C1 segment of cervical spinal cord (tissue), 14 donors: ENCODE measurements at places on chromosomes 12 and 14.

- no peak for DNase-seq
Measured at GRCh38 chr14:105223260-105223659, 25.1 kb upstream of the BTBD6 start.

DNA sequence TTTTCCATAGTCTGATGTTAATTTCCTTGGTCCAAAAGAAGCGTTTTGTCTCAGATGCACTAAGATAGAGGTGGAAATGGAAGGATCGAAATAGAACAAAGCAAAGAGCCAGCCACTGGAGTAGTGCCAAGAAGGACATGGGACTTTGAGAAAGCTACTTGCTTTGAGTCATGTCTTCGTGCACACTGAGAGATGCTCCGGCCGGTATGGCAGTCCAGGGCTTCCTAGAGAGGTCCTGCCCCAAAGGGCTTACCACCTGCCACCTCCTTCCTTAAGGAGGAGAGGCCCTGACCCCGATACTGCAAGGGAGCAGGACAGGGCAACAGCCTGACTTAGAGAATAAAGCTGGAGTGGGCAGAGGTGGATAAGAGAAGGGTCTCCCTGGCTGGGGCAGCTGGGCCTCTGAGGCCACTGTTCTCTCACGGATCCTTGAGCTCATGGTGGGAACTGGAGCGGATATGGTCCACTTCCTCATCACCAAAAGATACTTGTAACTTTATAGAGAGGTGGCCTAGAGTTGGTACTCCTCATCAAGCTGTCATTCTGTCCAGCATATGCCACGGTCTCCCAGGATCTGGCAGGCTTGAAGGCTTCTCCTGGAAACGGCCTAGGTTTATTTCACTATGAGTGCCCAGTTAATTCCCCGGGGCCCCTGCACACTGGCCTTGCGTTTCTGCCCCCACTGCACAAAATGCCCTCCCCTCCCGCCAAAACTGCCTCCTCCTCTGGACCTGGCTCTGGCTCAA, 57.4 kb downstream of the FOXN3 start:
- DNase-seq, result no peak

GRCh38 chr14:85112762-85113161, 417.2 kb upstream of the FLRT2 start:
- no peak for DNase-seq

DNA sequence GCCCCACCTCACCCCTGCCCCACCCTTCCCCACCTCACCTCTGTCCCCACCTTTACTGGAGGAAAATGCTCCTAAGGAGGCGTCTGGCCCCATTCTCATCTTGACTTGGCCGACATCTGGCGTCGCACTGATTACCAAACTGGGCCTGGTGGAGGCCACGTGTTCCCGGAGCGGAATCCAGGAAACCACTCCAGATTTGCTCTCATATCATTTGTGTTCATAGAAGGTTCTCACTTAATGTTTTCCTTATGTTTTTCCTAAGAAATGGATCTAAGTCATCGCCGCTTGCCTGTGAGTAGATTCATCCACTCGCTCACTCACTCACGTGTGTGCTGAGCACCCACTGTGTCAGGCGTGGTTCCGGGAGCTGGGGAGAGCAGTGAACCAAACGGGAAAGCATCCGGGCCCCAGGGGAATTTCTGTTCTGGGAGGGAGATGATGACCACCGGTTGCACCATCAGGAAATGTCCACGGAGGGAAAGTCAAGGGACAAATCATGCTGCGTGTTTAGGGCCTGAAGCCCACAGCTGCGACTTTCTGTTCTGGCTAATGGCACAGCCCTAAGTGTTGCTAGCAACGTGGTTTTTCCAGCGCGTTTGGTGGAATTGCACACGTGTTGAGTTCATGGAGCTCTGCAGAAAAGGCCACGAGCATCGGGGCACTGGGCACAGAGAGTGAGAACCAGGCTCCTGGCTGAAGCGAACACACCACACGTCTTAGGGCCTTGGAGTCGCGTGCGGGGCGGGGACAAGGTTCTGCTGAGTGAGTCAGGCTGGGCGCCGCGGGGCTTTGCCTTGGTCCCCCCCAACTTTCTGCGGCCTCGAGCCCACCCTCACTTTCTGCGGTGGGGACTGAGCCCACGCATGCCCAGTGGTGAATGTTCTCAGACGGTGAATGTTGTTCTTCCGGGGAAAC, 57.7 kb downstream of the ADGRD1 start:
- DNase-seq, result no peak

GRCh38 chr14:29311983-29312382, 545.4 kb downstream of the FOXG1 start:
- DNase-seq, result no peak

- peak; percentile 19 for DNase-seq
Measured at GRCh38 chr14:91888641-91889476, 21.5 kb upstream of the TC2N start.

DNA sequence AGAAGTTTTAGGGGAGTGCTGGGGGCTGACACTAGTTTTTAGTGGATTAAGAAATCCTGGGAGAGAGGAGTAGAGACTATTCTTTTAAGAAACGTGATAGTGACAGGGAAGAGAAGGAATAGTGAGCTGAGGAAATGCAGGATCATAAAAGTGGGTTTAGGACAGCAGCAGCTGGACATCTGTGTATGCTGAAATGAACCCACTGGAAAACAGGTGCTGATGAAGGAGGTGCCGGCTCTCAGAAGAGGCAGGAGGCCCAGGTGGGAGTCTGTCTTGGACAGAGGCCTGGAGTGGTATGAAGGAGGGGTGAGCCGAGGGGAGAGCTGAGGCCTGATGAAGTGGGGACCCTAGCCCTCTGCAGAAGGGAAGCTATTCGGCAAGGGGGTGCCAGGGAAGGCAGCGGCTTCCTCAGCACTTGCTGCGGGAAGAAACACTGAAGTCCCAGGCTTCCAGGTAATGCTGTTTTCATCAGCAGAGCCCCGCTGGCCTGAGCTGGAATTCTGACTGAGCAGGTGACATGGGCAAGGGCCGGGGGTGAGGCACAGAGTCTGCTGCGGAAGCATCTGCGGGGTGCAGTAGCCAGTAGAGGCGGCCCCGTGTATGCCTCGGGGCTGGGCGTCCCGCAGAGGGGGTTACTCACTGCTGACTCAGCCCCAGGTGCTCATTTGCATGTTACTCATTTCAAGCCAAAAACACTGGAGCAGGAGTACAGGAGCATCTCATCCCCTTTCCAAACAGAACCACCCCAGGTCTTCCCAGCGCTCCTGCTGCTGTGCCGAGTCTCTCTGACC, 89.7 kb downstream of the TMCC3 start:
- DNase-seq, result no peak

DNA sequence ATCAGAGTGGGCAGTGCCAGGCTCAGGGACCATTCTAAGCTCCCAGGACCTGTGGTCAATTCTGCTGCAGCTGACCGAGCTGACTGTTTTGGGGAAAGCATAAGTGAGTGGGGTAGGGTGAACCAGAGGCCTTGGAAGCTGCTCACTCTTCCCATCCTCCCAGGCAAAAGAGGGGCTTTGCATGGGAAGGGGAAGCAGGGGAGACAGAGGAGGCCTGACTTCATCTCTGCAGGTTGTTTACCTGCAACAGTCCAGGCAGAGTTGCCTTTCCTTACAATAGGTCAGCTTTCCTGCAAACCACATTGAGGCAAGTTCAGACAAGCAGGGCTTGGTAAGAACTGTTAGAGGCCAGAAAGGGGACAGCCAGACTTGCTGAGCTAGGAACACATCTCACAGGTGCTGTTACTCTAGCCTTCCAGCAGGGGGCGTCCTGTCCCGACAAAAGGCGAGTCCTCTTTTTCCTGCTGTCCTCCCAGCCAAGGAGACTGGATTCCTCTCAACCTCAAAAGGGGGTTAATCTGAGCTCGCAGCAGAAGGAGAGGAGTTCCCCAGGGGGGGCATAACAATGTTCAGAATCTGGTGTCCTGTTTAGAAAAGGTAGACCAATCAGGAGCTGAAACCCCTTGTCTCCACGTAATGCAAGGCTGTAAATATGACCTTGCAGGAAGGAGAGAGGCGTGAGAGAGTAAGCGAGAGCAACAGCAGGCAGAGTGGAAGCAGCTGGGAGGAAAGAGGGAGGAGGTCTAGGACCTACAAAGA, 4.3 kb upstream of the DHRS2 start:
- peak; percentile 23 for DNase-seq

GRCh38 chr12:510071-510825, 50.5 kb downstream of the B4GALNT3 start:
- DNase-seq, result peak; percentile 6

GRCh38 chr14:92696366-92696765, 52.1 kb downstream of the LGMN start:
- no peak for DNase-seq

- no peak for DNase-seq
Measured at GRCh38 chr12:76666290-76666835, 97.6 kb upstream of the ZDHHC17 start.

DNA sequence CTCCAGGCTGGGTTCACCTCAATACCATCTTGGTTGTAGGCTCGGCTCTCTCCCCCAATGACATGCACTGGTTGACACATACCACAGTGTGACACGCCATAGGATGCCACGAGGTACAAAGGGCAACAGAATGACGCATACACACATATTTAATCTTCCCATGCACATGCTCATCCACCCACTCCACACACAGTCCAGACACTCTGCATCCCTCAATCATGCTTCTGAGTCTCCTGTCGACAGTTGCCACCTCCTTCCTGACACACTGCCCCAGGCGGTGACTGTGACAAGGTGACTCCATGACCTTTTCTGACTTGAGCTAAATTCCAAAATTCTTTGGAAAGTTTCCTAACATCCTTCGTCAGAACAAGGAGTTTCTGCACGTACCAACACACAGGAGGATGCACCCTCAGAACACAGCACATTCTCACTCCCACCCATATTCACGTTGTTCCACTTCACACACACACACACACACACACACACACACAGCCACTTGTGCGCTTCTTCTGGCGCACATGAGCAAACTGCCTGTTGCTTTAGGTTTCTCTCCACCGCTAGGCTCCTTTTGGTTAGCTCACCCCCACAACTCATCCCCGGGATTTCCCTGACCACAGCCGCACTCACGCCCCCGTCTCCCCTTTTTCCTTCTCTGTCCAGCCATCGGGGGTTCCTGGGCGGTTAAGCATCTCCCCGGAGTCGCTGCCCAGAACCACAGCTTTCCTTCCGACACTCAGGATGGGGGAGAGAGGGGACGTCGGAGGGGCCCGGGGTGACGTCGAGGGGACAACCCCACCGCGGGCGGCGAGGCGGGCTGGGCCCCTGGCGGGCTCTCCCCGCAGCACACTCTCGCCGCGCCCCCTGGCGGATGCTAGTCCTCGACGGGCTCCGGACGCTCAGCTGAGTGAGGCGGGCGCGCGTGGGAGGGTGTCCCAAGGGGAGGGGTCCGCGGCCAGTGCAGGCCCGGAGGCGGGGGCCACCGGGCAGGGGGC, 536 bp upstream of the WNT1 start:
- no peak for DNase-seq

- DNase-seq, result no peak
Measured at GRCh38 chr14:32733015-32733414, 205.7 kb upstream of the NPAS3 start.

- no peak for DNase-seq
Measured at GRCh38 chr14:22561661-22562579, 27.1 kb downstream of the DAD1 start.

- peak; percentile 11 for DNase-seq
Measured at GRCh38 chr14:25833341-25834126, 764.3 kb downstream of the NOVA1 start.

GRCh38 chr12:8088574-8088973, 6.5 kb downstream of the NECAP1 start:
- no peak for DNase-seq

GRCh38 chr14:93137864-93138263, 22.1 kb upstream of the ITPK1 start:
- DNase-seq, result no peak

DNA sequence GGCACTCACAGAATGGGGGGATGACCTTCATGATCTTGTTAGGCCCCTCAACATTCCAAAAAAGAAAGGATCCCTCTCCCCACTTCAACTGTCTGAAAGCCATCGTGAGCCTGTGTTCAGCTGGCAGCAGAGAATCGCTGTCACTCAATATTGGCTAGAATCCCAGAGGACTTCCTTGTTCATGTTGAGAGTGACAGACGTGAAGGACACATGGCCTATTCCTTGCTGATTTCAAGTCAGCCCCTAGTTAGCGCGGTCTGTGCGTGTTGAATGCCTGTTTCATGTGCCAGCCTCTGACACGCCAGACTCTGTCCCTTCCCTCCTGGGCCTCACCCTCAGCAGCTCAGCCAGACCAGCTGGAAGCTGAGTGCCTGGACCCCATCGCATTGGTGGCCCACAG, 43.1 kb downstream of the DNAH10 start:
- DNase-seq, result no peak

GRCh38 chr14:55097881-55098560, 31.0 kb upstream of the LGALS3 start:
- no peak for DNase-seq

- no peak for DNase-seq
Measured at GRCh38 chr14:104246401-104247335, 108.3 kb downstream of the KIF26A start.

DNA sequence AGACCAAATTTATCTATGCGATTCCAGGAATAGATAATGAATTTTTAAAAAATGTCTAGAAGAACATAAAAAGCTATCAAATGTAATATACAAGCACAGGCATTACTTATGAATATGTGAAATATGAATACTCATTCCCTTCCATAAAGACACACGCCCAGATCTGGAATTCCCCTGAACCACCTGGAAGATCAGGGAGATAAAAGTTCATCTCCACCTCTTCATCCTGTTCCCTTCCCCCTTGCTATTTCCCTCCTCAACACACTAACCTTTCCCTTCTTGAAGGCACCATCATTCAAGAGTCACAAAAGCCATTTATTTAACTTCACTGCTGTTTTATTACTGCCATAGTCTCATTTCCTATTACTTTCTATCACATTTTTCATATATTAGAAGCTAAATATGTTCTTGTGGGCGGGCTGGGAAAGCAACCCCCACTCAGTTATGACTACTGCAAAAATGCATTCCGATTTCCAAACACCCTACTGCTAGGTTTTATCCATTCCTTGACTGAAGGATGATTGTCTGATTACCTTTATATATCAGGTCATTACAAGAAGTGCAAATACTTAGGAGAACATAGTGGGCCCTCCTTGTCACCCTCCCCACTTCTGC, 16.1 kb downstream of the FGD6 start:
- DNase-seq, result no peak

GRCh38 chr14:93947282-93947681, 20.1 kb downstream of the FAM181A start:
- DNase-seq, result no peak

DNA sequence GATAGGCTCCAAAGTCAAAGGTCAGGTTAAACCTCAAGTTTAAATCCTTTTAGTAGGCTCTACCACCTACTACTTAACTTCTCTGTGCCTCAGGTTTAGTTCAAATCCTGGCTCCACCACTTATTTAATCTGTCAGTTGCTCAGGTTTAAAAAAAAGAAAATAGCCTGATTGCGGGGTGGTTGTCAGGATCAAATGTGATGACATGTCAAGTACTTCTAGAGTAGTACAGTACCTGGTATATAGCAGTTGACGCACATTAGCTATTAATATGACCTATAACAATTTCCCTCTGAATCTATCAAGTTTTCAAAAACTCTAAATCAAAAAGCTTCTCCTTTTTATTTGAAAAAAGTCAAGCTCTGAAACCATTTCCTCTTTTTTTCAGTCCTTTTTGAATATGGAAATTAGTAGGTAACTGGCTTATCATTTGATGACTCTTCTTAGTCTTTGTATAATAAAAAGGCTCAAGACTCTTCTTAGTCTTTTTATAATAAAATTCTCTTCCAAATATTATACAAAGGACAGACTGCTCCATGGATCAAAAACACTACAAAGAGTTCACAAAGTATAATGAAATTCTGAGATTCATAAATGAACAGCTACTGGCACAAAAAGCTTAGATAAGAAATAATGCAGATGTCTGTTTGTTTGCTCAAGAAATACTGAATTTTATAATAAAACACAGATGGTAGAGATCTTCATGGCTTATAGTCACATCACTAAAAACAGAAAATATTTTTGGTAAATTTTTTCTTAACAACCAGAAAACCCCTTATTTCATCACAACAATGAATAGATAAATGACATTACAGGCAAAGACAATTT, 5.0 kb downstream of the OSBPL8 start:
- DNase-seq, result no peak
